ENCODE measurements at places on chromosomes 2 and 18.

DNA sequence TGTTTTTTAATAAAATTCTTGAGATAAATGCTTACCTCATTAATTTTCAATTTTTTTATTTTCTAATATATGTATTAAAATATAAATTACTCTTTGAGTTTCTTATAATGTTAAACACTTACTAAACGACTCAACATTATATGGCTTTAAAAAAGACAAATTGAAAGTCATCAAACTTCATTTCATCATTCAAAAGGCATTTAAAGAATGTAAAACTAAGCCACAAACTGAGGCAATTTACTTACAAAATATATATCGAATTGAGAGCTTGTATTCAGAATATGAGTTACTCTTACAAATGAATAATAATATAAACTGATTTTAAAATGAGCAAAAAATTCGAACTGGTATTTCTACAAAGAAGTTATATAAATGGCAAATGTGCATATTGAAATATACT, 1262.2 kb upstream of the PIK3C3 start:
- DNase-seq, result no peak

GRCh38 chr2:201830666-201831065, 24.3 kb downstream of the CDK15 start:
- DNase-seq, result no peak

DNA sequence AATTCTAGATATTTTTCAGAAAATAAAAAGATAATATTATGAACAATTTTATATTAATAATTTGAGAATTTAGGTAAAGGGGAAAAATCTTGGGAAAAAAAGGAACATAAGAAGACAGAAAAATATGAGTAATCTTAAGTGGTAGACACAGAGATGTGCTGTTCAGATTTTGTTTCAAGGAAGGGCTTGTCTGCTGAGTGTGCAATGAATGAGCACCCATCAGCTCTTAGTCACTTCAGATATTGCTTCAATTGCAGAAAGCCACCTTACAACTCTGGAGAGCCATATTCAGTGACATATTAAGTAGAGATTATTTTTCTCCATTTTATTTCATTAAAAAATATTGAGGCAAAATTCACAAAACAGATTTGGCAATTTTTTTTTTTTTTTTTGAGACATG, 282.0 kb upstream of the CHST9 start:
- no peak for DNase-seq

GRCh38 chr2:158936978-158937377, 31.5 kb upstream of the TANC1 start:
- DNase-seq, result no peak

GRCh38 chr2:121492409-121492808, 38.3 kb upstream of the RNU4ATAC start:
- DNase-seq, result no peak

- no peak for DNase-seq
These were observed 430 bp upstream of the CHMP1B start for GRCh38 chr18:11850821-11851145.

GRCh38 chr2:139885921-139886498, 1105.8 kb upstream of the NXPH2 start:
- DNase-seq, result no peak

- DNase-seq, result no peak
These were observed 63.6 kb downstream of the TNP1 start for GRCh38 chr2:216796115-216796840.

GRCh38 chr2:152019732-152020131, 79.1 kb downstream of the CACNB4 start:
- DNase-seq, result no peak

DNA sequence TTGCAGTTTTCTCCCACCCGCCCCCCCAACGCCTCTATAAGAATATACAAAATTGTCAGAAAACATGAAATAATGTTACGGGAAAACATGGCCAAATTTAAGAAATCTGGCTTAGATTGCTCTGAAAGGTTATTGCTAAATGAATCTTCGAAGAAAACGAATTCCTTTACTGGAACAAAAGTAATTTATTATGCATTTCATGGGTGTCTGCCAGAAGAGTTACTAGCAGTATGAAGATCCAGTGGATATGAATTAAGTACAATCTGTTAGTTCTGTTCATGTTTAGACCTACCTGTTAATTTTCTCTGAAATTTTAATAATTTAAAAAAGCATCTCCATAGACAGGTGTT, 21.9 kb downstream of the GATA6 start:
- DNase-seq, result no peak

DNA sequence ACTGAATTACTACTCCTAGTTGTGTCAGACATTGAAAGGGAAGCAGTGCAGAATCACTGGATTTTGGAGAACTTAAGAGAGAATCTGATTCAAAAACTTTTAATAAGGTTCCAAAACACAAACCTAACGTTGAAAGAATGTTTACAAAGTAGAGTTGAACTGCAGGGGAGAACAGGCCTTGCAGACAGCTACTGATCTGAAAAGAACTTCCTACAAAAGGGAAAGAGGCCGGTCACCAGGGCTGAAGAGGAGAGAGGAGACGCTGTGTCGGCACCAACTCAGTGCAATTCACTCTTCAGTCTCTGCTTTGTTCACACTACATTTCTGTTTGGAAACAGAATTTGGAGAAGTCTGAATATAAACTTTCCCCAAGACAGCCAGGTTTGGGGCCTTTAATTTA, 124.0 kb downstream of the GAREM1 start:
- DNase-seq, result no peak

- no peak for DNase-seq
These were observed 16.4 kb downstream of the TCF23 start for GRCh38 chr2:27164960-27165763.

DNA sequence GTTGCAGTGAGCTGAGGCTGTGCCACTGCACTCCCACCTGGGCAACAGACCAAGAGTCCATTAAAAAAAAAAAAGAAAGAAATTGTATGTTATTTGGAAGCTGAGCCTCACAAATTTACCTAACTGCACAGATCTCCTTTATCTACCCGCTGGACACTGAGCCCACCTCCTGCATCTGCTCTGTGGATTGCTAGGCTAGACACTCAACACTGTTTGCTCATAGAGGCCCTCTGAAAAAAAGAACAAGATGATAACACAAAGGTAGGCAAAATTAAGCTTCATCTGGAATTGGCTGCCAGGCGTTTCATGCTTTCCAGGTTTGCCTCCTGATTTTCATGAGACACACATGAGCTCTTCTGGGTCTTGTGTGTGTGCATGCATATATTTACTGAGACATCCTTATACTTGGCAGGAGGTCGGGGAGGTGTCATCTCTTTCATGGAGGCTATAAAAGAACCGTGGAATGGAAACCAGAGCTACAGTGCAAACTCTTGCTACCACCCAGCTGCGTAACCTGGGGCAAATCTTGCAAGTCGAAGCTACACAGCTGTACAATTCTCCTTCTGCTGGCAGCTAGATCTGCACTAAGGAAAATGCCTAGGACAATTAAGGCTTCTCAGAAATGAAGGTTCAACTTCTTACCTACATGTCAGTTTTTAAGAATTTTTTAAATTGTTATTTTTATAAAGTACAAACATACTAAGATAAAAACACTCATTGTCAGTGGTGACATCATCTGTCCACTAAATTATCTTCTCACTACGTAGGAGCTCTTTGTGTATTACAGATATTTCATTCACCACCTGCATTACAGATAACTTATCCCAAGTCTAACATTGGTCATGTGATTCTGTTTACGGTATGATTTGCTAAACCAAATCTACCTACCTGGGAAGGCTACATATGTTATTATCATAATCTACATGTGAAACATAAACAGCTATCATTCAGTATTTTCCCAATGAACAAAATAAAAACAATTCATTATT, 63.1 kb downstream of the CABYR start:
- DNase-seq, result no peak

GRCh38 chr2:189633392-189633811, 27.9 kb upstream of the ASNSD1 start:
- DNase-seq, result no peak

DNA sequence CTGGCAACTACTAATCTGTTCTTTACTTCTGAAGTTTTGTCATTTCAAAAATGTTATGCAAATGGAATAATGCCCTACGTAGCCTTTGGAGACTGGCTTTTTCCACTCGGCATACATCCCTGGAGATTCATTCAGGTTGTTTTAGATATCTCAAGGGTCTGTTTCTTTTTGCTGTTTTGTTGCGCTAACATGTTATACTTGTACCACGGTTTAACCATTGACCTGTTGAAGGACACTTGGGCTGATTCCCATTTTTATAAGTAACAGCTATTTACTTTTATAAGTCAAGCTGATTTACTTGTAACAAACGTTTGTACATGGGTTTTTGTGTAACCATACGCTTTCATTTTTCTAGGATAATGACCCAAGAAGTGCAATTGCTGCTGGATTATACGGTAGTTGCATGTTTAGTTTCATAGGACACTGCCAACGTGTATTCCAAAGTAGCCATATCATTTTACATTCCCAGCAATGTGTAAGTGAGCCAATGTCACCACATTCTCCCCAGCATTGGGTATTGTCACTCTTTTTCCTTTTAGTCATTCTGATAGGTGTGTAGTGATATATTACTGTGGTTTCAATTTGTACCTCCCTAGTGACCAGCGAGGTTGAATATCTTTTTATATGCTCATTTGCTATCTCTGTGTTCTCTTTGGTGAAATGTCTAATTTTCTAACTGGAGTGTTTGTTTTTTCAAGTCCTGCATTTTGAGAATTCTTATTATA, 36.5 kb upstream of the STAT4 start:
- no peak for DNase-seq

DNA sequence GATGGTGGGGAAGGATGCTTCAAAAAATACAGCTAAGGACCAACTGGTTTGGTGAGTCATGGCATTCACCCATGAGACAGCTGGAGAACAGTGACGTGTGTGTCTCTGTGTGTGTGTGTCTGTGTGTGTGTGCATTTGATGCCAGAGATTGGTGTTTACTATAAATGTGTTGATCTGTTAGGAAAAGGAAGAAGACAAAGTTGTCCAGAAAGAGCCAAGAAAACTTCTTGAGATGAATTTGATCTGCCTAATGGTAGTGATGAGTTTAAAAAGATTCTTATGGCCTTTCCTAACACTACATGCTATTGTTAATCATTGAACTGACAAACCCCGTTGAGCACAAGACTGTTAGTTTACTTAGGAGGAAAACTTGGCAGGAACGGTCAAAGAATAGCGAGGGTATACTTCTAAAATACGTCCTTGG, 36.4 kb upstream of the IL1R1 start:
- DNase-seq, result no peak

DNA sequence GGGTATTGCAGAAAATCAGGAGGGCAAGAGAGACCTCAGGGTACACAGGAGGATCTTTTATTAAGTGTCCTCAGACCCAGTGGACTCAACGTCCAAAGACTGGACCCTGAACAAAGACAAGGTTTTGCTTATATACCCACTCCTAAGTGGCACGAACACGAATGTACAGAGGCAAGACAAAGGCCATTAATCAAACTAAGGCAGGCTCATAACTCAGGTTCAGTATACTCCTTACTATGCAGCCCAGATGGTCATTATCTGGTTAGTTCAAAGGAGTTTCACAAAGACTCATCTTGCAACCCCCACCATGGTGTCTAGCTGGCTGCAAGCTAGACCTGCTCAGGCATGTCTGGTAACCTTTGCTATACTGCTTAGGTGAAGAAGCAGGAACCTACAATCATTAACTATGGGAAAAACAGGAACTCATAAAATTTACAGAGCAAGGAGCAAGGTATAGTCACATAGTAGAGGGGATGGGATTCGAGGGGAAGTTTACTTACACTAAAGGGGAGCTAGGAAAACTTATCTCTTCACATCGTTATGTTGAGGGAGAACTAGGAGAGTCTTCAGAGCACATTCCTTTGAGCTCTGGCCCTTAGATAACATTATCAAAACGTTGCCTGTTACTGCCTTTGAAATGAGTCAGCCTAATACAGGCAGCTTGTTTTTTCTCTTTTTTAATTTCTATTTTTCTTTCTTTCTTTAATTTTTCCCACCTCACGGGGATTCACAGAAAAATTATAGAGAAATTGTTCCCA, 33.9 kb downstream of the SLC4A3 start:
- DNase-seq, result no peak

- DNase-seq, result no peak
These were observed 201.6 kb upstream of the PARD3B start for GRCh38 chr2:204343685-204344084.

GRCh38 chr2:147759536-147759935, 85.3 kb upstream of the ACVR2A start:
- DNase-seq, result no peak

GRCh38 chr2:119553687-119554344, 9.6 kb downstream of the CFAP221 start:
- DNase-seq, result no peak

DNA sequence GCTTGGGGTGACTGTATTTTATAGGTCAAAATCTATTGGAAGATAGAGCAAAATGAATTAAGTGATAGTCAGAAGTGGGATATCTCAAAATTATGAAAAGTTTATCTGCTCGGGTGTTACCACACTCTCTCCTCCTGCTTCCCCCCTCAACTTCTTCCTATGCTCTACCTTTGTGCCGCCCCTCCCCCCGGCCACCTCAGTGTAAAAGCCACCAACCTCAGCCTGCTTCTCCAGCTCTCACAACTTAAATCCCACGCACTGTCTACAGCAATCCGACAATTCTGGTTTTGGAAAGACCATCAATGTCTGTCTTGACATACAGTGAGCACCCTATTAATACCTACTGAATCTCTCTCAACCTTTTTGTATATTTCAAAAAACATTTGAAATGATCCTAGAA, 164.6 kb downstream of the DCC start:
- no peak for DNase-seq

DNA sequence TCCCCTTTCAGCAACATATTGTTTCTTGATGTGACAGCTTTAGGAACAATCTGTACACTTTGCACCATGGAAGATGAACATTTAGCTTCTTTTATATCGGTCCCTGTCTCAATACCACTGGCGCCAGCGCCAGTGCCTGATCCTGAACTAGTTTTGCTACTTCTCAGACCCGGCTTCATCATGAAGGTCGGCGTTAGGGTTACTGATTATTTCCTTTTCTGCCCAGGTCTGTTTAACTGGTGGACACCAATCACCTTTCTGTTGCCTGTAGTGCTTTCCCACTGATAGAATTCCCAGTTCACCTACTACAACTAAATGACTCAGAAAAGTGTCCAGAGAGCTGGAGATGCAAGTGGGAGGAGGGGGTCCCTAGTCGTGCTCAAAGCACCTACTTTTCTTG, 99.5 kb downstream of the MYCN start:
- no peak for DNase-seq

DNA sequence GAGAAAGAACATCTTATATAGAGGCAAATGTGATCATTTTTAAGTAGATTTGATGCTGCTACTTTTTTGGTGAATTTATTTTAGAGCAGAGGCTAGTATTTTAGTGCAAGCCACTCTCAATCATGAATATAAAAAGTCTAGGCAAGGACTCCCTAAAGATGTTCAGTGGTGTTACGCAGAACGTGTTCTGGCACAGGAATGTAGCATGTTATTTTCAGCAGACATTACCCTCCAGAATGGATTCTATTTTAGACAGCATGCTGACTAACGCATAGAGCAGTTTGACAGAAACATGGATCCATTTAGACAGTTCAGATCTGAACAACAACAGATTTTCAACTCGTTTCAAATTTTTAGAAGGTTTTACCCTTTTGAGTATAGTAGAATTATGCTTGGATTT, 54.1 kb downstream of the DSC3 start:
- no peak for DNase-seq

Measured in stimulated activated CD8-positive, alpha-beta memory T cell treated with anti-CD3 and anti-CD28 coated beads, Interleukin-15, amount 100 ng/mL, for 24 hours (primary cell).